ENCODE measurements at places on chromosomes 1 and 21.

GRCh38 chr1:41240781-41241353, 1.2 kb downstream of the SCMH1 start:
- no peak for DNase-seq

DNA sequence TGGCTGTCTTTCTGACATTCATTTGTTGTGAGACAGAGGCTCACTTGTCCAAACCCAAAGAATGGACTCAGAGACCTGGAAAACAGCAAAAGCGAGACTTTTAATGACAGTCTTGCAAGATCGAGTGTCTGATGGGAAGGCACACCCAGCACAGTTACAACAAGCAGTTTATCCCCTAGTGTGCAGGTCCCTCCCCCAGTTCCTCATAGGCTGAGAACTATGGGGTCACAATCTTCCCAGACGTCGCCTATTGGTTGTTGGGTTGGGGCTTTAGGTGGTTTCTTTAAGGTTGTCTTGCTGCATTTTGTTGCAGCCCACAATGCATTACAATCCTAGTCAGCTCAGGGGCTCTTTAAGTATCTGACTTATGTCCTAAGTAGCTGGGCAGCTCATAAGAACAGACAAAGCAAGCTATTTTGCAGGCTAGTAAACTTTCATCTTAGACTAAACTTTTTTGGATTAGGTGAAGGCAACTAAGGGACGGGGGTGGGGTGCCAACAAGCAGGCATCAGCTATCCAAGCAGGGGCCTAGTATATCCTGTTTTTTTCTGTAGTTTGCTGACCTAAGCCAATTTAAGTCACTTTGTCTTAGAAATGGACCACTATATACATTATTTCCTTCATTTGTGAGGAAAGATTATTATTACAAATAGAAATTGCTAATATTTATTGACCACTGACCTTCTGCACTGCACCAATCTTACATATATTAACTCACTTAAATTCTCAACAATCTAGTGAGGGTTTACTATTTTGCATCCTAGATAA, 151.8 kb downstream of the SETD4 start:
- no peak for DNase-seq

- no peak for DNase-seq
These were observed 2.1 kb downstream of the SDE2 start for GRCh38 chr1:225996946-225997545.

DNA sequence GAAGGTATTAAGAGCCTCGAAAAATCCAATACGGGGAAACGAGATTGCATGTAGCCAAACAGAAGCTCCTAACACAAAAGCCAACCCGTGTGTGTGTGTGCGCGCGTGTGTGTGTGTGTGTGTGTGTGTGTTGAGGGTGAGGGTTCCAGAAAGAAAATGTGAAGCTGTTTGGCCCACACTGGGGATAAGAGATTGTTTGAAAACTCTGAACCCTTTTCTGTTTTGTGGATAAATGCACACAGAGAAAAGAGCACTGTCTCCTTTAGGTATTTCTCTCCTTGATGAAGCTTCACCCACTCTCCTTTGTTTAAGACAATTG, 1.9 kb downstream of the WLS start:
- DNase-seq: no peak

DNA sequence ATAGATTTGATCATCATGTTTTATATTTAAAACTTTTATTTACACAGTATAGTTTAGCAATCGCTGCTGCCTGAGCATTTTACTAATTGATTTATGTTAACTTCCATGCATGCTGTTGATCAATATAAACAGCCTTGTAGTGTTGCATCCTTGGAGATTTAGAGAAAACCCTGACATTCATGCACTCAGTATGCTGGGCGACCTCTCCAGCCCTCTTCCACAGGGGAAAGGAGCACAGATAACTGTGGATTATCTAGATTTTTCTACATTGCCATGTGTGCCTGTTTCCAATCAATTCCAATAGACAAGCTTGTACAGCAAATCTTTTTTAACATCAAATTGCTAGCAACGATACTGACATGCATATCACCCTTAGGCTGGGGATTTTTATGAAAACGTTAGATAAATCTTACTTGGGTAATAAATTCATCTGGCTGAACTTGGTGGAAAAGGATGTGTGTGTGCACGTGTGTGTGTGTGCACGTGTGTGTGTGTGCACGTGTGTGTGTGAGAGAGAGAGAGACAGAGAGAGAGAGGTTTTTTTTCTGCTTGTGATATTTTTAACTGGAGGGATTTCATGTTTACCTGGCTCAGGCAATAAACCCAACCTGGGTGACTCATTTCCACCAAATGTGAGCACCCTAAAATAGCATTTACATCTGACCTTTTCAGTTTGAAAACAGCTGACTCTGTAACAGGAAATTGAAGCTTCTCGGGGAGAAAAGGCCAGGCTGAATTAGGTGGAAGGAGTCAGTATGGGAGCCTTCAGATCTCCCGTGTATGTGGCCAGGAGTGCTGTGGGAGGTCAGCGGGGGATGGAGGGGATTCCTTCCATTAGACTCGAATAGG, 339.8 kb downstream of the PRDM2 start:
- DNase-seq: no peak

DNA sequence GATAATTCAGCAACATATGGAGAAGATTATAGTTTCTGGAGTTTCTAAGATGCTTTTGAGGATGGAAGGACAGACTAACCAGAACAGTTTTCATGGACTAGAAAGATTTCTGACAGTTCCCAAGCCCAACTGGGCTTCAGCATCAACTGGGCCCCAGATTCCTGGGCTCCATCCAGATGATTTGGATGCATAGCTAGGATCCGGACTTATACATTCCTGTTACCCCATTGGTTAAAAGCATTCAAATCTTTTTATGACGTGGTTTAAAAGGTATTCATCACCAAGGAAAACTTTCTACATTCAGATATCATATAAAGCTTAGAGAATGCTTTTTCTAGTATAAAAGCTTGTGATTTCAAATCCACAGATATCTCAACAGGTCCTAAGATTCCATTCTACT, 29.7 kb downstream of the TSHB start:
- DNase-seq: no peak

- no peak for DNase-seq
These were observed 61.3 kb downstream of the PTBP2 start for GRCh38 chr1:96782856-96783255.

GRCh38 chr1:91609551-91609950, 108.9 kb downstream of the CDC7 start:
- no peak for DNase-seq

All from NCI-H1694 (cell line).